NCI-H2081 treated with DMSO at 0.1 percent for 48 hours (cell line): ENCODE measurements at places on chromosomes 6 and 20.

DNA sequence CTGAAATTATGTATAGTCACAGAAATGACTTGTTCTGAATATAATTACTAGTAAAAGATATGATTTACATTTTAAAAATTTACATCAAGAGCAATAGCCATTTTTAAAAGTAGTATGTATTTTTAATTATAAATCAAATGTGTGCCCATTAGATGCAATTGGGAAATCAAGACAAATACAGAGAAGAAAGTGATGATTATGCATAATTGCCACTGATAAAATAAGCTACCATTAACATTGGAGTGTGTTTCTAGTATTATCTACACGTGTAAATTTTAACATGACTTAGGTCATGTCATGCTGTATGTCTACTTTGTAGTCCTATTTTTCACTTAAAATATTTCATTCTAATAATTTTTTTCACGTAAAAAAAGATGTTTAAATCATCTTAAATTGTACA is 22.8 kb upstream of the MEI4 start:
- DNase-seq, result no peak

GRCh38 chr6:449057-449430 is 57.5 kb downstream of the IRF4 start:
- no peak for DNase-seq

DNA sequence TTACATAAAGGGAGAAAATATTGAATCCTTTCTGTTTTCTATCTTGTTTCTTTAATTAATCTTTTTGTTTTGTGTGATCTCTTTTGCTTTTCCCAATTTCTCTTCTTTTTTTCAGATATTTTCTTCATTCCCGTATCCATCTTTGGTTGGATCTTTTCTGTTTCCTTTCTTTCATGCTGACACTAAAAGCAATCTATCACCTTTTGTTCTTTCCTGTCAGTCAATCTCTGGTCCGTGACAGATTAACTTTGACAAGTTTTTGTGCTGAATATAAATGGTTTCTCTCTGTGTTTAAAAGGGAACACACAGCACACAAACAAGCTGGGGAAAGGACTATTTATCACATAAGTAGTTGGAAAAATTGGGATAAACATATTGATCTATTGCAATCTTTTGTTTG is 162.8 kb downstream of the GRM1 start:
- DNase-seq, result no peak

DNA sequence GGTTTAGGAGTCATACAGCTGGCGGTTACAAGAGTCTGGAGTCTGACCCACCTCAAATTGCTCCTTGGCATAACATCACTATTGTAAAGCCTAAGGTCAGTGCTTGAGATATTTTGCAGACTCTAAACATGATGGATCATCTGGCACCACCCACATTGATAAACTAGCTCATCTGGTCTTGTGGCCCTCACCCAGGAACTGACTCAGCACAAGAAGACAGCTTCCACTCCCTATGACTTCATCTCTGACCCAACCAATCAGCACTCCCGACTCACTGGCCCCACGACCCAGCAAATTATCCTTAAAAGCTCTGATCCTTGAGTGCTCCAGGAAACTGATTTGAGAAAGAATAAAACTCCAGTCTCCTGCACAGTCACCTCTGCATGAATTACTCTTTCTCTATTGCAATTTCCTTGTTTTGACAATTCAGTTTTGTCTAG is 115.9 kb downstream of the CD24 start:
- no peak for DNase-seq

DNA sequence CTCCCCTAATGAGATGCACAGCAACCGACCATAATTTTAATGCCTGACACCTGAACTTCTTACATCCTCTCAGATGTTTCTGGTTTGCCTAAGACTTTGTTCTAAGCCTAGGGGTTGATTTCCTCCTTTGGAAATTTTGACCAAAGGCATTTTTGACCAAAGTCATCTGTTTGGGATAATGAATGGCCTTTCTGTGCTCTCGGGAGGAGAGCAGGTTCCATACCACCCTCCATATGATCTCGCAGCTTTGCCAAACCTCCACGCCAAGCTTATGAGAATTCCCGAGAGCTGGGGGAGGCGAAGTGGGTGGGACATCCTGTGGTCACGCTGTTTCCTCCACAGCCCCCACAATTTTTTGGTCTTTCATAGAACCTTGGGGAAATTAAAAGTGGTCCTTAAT is 91.7 kb downstream of the SCML4 start:
- DNase-seq, result no peak

GRCh38 chr20:61531553-61532345 is 279.7 kb downstream of the CDH4 start:
- DNase-seq, result no peak

- DNase-seq, result no peak
These were observed at the start of gene NPEPL1 for GRCh38 chr20:58692579-58693225. Gene NPEPL1, plus strand, starts transcription at chr20:58692800. Its CDS starts 101 bp downstream, at chr20:58692901.

DNA sequence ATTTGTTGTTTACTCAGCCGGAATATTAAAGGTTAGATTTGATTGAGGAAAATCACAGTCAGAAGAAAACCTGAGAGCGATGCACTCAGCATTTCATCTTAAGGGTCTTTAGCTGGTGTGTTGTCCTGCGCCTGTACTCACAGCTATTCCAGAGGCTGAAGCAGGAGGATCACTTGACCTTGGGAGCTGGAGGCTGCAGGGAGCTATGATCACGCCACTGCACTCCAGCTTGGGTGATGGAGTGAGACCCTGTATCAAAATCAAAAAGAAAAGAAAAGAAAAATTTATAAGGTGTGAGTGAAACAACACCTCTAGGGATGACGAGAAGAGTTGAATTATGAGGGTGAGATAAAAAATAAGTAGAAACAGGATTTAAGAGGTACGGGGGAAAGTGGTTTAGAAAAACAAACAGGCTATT is 165.0 kb downstream of the TRIM27 start:
- no peak for DNase-seq

GRCh38 chr20:62821726-62822210 is 4.9 kb downstream of the COL9A3 start:
- no peak for DNase-seq

DNA sequence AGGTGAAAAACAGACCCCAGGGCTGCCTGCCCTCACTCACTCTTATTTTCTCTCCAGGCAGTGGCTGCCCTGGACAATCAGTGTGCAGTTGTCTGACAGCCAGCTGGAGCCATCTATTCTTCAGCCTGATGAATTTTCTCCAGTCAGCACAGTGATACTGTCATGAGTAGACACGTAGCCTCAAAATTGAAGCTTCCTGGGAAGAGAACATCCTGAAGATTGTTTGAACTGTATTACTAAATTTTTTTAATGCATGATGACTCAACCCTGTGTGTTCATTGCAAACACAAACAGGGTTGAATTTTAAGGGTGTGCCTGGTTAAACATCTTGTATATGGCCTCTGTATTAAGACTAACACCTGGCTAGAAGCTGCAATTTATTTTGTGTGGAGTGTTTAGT is 49.8 kb upstream of the STXBP5 start:
- DNase-seq, result peak; percentile 40

GRCh38 chr20:890666-891057 is 25.5 kb downstream of the ANGPT4 start:
- DNase-seq, result no peak

- DNase-seq, result no peak
These were observed 837 bp upstream of the OSER1 start for GRCh38 chr20:44211177-44212039.

- no peak for DNase-seq
These were observed 346.8 kb upstream of the ARID1B start for GRCh38 chr6:156430386-156430785.

DNA sequence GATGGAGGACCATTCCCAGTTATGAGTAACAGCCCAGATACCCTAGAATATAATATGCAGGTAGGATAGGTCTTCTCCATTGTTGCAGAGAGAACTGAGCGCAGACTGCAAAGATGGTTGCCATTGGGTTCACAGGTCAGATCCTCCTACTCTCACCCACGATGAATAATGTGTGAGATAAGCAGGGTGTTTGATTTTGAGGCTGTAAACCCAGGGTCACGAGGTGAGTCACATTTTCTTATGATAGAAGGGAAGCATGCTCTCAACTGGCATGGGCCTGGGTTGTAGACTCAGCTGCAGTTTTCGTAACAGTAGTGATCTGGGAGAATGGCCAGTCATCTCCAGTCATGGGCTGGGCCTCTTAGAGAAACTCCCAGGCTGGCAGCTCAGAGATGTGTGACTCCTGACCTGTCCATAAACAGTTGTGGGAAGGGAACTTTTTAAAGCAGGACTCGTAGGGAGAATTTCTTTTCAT is 74.2 kb downstream of the CD164 start:
- DNase-seq, result no peak

GRCh38 chr6:12294851-12295536 is 4.8 kb downstream of the EDN1 start:
- no peak for DNase-seq

GRCh38 chr6:6788394-6789032 is 200.0 kb downstream of the LY86 start:
- DNase-seq, result no peak
